ENCODE measurements at places on chromosomes 6 and 20. TPM values are rescaled to one million over a fixed set of nuclear protein-coding genes. Genes with fewer than 3 reads are reported as not detected.

ERVFRD-1 gene
- not detected for polyA plus RNA-seq

HLA-DOA gene
- not detected for polyA plus RNA-seq

PACRG gene
- polyA plus RNA-seq: not detected

TINAG gene
- polyA plus RNA-seq: not detected

HLA-DQB1 gene
- 3.0 TPM for polyA plus RNA-seq

Data from foreskin keratinocyte (primary cell).